ENCODE measurements at places on chromosomes 3 and 15.
A peak's percentile ranks its signal among the peaks of the same experiment; 100 is the strongest.

DNA sequence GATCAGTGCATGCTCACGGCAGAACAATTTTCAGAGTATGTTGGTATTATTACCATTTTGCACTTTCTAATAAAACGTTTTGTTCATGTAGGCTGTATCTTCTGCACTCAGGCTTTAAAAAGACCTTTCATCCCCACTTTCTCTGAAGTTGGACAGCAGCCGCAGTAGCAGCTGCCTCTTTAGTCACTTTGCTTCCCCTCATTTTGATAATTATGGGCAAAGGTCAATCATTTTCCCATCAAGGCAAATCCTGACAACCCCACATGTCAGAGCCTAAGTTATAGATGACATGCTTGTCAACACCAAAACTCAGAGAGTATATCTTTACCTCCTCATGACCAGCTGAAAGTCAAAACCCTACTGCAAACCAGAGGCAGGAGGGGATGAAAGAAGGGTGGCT lies 99.7 kb downstream of the ROBO2 start:
- H3K4me1 ChIP-seq: no peaks in the 10 kb centered on the region
- H3K4me3 ChIP-seq: no peak overlapping the region
- no peak for DNase-seq
- H3K36me3 ChIP-seq: no peaks in the 10 kb centered on the region
- H3K27ac ChIP-seq: no peak overlapping the region

- DNase-seq: no peak
- no peak overlapping the region for H3K27ac ChIP-seq
- H3K36me3 ChIP-seq: no peaks in the 10 kb centered on the region
- no peaks in the 10 kb centered on the region for H3K4me1 ChIP-seq
Measured at GRCh38 chr15:68317281-68318007, 39.9 kb downstream of the FEM1B start.

DNA sequence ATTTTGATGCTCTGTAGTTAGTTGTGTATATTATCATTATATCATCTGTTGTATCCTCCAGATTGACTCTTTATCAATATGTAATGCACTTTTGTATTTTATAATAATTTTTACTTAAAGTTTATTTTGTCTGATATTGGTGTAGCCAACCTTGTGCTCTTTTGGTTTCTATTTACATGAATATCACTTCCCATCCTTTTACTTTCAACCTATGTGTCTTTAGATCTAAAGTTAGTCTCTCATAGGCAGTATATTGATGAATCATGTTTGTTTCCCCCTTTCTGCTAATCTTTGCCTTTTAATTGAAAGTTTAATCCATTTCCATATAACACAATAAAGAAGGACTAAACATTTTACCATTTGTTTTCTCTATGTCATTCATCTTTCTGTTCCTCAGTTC lies 28.1 kb upstream of the CD200R1L start:
- H3K4me3 ChIP-seq: no peak overlapping the region
- no peaks in the 10 kb centered on the region for H3K4me1 ChIP-seq
- DNase-seq: no peak
- no peak overlapping the region for H3K27ac ChIP-seq
- no peaks in the 10 kb centered on the region for H3K36me3 ChIP-seq
- no peaks in the 10 kb centered on the region for H3K27me3 ChIP-seq

- no peak overlapping the region for H3K4me3 ChIP-seq
- no peaks in the 10 kb centered on the region for H3K27me3 ChIP-seq
- H3K36me3 ChIP-seq: no peaks in the 10 kb centered on the region
- DNase-seq: no peak
Measured at GRCh38 chr3:31053299-31053698, 158.8 kb upstream of the GADL1 start.

GRCh38 chr3:110521019-110521418 lies 550.6 kb upstream of the NECTIN3 start:
- no peak overlapping the region for H3K27ac ChIP-seq
- H3K4me1 ChIP-seq: no peaks in the 10 kb centered on the region
- H3K36me3 ChIP-seq: no peaks in the 10 kb centered on the region
- no peaks in the 10 kb centered on the region for H3K27me3 ChIP-seq
- H3K4me3 ChIP-seq: no peak overlapping the region
- no peak for DNase-seq

- no peaks in the 10 kb centered on the region for H3K36me3 ChIP-seq
- no peak overlapping the region for H3K4me3 ChIP-seq
- H3K27me3 ChIP-seq: no peaks in the 10 kb centered on the region
- DNase-seq: no peak
Measured at GRCh38 chr15:49495993-49496753, 73.1 kb downstream of the FGF7 start.

- no peaks in the 10 kb centered on the region for H3K27me3 ChIP-seq
- H3K4me3 ChIP-seq: no peak overlapping the region
- no peaks in the 10 kb centered on the region for H3K4me1 ChIP-seq
Measured at GRCh38 chr15:99009741-99010330, 2.2 kb upstream of the PGPEP1L start.

DNA sequence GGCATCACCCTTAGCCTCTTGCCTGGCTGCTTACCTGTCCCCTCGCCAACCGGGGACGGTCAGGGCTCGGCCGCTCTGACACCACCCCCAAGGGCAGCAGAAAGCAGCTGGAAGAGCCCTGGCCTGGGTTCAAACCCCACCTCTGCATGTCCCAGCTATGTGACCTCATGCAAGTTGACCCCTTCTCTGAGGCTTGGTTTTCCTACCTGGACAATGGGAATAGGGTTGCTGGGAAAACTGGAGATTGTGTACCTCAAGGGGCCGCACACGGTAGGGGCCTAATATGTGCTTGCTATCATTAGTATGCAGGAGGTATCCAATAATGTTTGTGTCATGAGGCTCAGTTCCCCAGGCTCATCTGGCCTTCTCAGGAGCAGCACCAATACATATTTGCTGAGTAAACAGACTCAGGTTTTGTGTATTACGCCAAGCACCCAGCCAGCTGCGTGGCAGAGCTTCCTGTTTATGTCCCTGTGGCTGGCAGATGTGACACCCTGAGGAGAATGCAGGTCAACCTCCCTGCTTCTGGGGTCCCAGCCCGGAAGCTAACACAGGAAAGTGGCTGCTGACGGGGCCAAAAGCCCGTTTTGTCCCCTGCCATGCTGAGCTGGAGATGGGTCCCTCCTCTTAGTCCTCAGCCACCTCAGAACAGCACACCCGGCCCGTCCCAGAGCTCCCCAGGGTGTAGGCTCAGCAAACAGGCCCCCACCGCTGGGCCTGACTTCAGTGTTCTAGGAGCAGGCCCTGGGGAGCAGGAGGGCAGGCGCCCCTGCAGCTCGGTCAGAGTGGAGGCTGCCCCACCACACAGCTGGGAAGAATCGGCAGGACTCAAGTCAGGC lies 29.7 kb downstream of the PLXND1 start:
- peaks cover 14% of the 10 kb centered on the region for H3K4me1 ChIP-seq
- H3K4me3 ChIP-seq: no peak overlapping the region
- no peaks in the 10 kb centered on the region for H3K27me3 ChIP-seq
- no peaks in the 10 kb centered on the region for H3K36me3 ChIP-seq
- DNase-seq: peak; percentile 63

DNA sequence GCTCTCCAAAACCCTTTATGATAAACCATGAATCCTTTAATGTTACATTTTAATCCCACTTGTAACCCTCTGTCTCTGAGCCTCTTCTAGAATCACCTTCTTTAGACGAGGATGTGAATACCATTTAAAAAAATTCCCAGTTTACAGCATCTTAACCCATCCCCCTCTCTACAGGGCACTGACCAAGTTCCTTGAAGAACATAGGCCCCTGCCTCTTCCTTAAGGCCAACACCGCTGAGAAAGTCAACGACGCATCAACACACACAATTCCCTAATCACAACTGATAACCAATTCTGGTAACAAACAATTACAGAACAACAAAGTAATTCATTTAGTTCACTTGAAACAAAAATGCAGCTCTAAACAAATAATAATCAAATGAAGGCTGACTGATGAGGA lies 130.3 kb downstream of the DLG1 start:
- H3K27me3 ChIP-seq: no peaks in the 10 kb centered on the region
- no peak for DNase-seq
- no peaks in the 10 kb centered on the region for H3K4me1 ChIP-seq
- no peak overlapping the region for H3K27ac ChIP-seq

DNA sequence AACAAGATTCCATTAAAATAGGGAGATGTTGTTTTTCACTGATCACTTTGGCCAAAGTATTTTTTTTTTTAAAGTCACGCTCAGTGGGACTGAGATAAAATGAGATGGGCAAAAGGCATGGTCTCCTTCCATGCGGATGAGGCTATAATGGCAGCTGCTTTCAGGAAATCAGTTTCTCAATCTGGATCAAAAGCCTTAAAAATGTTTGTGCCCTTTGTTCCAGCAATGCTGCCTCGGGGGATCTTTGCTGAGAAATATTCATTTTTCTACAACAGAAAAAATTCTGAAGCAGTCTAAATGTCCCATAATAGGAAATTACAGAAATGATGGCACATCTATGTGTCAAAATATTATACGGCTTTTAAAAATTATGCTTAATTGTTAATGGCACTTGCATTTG lies 97.2 kb downstream of the SMAD6 start:
- H3K4me1 ChIP-seq: no peaks in the 10 kb centered on the region
- DNase-seq: no peak
- no peaks in the 10 kb centered on the region for H3K36me3 ChIP-seq
- H3K27me3 ChIP-seq: no peaks in the 10 kb centered on the region

GRCh38 chr3:11077466-11077865 lies 76.8 kb upstream of the HRH1 start:
- no peak overlapping the region for H3K4me3 ChIP-seq
- no peaks in the 10 kb centered on the region for H3K27me3 ChIP-seq
- DNase-seq: no peak

DNA sequence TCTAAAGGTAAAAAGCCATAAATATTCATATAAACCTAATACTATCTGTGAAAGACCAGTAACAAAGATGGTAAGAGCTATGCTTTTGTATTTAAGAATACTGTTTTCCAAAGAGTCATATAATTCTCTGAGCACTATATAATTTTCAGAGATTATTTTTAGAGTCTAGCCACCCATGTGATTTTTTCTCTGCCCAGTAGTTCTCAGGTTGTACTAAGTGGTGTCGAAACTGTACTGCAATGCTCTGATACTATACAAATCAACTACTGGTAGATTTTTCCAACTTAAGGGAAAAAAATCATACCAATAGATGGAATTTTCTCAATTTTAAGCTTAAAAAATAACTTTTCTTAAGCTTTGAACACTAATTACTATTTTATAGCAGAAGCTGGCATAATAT lies 104.8 kb downstream of the MYO5A start:
- no peak for DNase-seq
- H3K36me3 ChIP-seq: no peaks in the 10 kb centered on the region
- H3K27ac ChIP-seq: no peak overlapping the region
- no peaks in the 10 kb centered on the region for H3K4me1 ChIP-seq
- H3K27me3 ChIP-seq: no peaks in the 10 kb centered on the region

GRCh38 chr15:40293905-40294895 lies 11.3 kb upstream of the ANKRD63 start:
- peak; percentile 15 for DNase-seq
- H3K27me3 ChIP-seq: no peaks in the 10 kb centered on the region
- peaks cover 5% of the 10 kb centered on the region for H3K4me1 ChIP-seq
- H3K27ac ChIP-seq: no peak overlapping the region

DNA sequence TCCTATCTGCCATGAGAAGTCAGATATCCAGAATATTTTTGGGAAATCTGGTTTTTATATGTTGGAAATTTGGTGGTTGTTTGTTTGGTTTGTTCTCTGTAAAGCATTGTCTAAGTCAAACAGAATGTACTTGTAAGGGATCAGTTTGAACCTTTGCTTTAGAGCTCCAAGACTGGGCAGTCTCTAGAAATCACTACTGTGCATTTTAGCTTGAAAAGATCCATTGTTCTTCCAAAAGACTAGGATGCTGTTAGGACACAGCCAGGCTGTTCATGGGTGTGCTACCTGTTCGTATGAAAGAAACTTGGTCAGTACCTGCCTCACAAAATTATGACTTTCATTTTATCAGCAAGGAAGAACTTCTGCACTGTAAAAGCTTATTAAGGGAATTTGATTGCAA lies 182.6 kb downstream of the WDR72 start:
- H3K27me3 ChIP-seq: no peaks in the 10 kb centered on the region
- DNase-seq: no peak
- no peaks in the 10 kb centered on the region for H3K36me3 ChIP-seq
- H3K4me3 ChIP-seq: no peak overlapping the region
- peaks cover 4% of the 10 kb centered on the region for H3K4me1 ChIP-seq

All from pancreas (tissue), 10 donors.